CD4-positive, alpha-beta T cell treated with Interleukin-6 at 100 ng/mL for 8 hours (primary cell): ENCODE measurements at places on chromosomes 1 and 21.
A peak's percentile ranks its signal among the peaks of the same experiment; 100 is the strongest.

DNA sequence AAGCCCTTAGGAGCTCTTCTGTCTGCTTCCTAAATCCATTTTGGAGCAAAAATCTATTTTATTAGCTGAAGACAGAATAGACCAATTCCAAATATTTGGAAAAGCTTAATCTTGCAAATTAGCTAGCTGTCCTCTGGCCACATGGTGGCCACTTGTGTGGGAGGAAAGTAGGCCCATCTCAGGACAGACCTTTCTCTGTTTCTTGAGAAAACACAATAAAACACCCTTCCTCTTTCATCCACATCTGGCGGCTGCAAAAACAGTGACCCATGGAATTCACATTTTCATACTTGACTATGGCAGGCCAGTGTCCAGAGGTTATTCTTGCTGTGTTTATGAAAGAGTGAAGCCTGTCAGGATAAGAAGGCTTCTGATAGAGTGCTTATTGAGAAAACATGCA is 275.6 kb downstream of the PLPP3 start:
- no peak for DNase-seq

DNA sequence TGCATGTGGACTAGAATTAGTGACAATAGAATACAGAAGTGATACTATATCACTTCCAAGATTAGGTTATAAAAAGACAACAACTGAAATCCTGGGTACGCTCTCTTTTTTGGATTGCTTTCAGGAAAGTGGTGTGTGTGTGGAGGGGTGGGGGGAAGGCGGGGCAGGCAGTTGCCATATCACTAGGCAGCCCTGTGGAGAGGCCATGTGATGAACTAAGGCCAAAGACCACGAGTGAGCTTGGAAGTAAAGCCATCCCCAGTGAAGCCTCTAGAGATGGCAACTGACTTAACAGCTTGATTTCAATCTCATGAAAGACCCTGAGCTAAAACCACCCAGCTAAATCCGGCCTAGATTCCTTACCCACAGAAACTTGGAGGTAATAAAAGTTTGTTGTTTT is 6.2 kb upstream of the ASPM start:
- DNase-seq, result no peak

GRCh38 chr1:106897976-106898375 is 158.5 kb upstream of the PRMT6 start:
- no peak for DNase-seq

GRCh38 chr1:5764959-5765358 is 227.3 kb downstream of the NPHP4 start:
- DNase-seq, result no peak

DNA sequence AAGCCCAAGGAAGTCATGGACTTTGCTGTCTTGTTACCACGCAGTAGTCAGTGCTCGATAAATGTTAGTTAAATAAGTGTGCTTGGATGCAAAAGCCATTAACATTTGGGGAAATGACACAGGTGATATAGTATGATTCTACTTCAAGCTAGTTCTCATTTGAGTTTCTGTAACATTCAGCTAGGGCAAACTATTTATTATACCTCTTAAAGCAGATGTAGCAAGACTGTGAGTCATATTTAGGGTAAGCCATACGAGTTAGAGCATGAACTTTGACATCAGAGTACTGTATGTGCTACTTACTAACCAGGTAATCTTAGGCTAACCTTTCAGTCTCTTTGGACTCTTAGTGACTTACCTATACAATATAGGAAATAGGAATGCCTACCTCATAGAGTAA is 21.0 kb downstream of the CLCA4 start:
- DNase-seq, result no peak

GRCh38 chr1:173406783-173407230 is 70.3 kb upstream of the PRDX6 start:
- no peak for DNase-seq

- DNase-seq, result no peak
Measured at GRCh38 chr1:204065986-204066300, 7.0 kb upstream of the SOX13 start.

- DNase-seq, result peak; percentile 18
Measured at GRCh38 chr1:3907031-3907534, 7.0 kb upstream of the C1orf174 start.

GRCh38 chr1:35810096-35810881 is 2.5 kb downstream of the AGO4 start:
- DNase-seq, result no peak

GRCh38 chr1:104488296-104489015 is 738.8 kb downstream of the AMY1C start:
- no peak for DNase-seq

- DNase-seq, result no peak
Measured at GRCh38 chr1:94004924-94005323, 95.7 kb upstream of the GCLM start.

GRCh38 chr1:9292361-9293240 is at the start of gene SPSB1:
Gene SPSB1 (plus strand): TSS chr1:9292894. CDS start chr1:9355892, 62,998 bp downstream.
- DNase-seq, result peak; percentile 74

- DNase-seq, result no peak
Measured at GRCh38 chr1:31592132-31592531, 15.8 kb downstream of the TINAGL1 start.

DNA sequence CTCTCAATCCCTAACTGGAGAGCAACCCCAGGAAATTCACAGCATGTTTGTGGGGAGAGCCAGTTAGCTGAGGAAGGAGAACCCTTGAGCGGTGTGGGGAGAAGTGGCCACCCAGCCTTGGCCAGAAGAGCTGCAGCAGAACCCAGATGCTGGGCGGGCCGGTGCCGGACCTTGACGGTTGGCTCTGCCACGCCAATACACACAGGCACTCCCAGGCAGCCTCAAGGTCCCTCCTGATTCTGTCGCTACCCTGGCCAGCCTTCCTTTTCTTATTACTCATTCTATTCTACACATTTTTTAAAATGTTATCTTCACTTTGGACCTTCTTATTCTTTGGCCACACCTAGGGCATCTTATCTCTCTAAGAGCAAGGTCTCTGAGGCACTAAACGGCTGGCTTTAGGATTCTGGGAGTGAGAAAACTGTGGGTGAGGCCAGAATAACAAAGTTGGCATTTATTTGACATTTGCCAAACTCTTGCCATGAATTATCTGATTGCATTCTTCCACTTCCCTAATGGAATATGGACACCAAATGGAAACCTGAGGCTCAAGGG is 50.4 kb upstream of the GPR37L1 start:
- DNase-seq, result no peak

- no peak for DNase-seq
Measured at GRCh38 chr1:212513586-212513985, 80.9 kb downstream of the NENF start.

GRCh38 chr1:118317842-118318614 is 133.0 kb upstream of the SPAG17 start:
- DNase-seq, result no peak

DNA sequence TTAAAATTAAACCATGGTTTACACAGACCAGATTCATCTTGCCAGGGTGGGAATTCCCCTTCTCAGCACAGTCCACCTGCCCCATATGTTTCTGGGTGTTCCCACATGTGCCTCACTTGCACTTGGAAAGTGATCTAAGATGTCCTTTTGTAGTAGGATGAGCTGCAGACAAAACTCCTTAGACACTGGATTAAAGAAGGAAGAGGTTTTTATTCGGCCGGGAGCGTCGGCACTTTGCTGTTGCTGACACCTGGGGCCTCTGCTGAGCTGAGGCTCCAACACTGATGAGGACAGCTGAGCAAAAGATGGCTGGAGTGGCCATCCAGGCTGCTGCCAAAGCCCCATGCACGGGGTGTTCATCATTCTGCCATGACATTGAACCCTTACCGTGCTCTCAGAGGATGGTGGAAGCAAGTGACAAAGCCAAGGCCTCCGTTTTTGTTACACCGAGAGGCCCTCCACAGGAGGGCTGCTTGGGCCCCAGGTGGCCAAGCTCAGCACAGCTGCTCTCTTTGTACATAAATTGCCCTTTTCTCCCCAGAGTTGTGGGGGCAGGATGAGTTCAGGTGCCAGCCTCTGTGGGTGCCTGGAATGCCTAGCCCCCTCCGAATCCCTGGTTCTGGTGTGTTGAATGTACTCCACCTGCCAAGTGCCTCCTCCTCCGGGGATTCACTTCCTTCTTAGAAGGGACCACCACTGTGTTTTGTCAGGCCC is 7.3 kb upstream of the ACOT11 start:
- DNase-seq, result no peak

DNA sequence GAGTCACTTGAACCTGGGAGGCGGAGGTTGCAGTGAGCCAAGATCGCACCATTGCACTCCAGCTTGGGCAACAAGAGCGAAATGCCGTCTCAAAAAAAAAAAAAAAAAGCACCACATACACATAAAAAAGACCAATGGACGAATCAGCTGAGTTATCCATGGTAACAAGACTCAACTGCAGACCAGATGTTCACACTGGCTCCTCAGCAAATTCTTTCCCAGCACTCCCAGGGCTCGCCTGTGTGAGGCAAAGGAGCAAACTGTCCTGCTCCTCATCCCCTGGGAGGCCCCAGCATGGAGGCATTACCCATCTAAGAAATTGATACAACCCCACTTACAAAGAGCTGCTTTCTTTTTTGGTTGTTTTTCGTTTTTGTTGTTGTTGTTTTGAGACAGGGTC is 3.1 kb downstream of the TMEM234 start:
- DNase-seq, result no peak

GRCh38 chr1:202760589-202760988 is 47.6 kb downstream of the KDM5B start:
- no peak for DNase-seq

DNA sequence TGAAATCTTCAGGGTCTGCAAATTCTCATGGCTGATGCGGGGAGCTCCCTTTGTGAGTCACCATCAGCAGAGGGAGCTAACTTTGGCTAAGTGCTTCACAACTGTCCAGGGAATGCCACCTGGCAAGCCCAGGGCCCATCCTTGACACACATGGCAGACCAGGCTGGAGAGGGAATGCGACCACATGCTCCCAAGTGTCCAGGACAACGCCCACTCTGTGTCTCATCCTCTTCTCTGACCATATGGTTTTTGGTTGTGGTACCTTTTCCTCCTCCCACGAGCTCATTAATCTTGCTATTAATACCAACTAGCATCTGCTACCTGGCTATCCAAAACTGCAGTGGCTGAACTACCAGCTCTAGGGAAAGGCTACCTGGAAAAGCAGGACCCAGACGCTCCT is 37.1 kb upstream of the CLSTN1 start:
- DNase-seq, result no peak

DNA sequence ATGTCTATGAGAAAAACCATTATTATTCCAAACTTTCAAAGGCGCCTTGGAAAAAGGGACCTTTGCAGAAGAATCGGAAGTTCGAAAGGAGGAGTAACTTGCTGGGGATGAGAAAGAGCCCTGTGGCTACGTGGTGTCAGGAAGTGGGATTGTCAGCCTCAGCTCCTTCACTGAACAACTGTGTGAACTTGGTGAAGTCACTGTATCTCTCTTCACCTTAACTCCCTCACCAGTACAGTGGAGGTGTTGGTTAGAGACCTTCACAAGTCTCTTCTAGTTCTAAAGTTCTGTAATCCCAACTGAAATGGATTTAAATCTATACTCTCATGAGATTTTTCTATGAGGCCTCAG is 285.6 kb downstream of the CACNA1E start:
- DNase-seq, result no peak

DNA sequence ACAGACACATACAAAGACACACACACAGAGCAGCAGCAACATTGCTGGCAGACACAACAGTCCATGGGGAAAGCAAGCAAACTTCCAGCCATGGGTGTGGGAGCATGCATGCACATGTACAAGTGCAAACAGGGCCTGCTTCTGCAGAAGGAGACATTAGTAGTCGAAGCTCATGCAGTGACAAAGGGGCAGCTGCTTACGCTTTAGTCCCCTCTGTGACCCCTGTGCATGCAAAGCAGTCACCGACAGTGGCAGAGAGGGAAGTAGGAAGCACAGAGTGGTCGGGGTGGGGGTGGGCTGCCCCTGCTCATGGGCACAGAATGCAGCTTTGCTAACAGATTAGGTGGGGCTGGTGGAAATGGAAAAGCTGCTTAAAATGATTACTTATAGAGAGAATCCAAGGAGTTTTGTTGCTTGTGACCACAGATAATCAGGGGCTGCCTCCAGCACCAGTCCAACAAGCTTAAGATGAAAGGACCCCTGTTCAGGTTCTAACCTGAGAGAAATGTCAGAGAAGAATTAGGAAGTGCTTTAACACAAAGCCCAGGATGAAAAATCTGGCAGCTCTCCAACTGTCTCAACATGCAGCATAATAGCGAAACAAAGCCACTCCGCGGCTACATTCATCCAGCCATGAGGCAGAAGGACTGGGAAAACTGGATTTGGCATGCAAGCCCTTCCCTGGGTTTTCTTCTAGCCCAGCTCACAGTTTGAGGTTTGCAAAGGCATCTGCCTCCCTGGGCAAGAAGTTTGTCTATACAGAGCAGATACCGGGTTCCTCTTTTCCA is 378.9 kb downstream of the KCNH1 start:
- DNase-seq, result no peak

DNA sequence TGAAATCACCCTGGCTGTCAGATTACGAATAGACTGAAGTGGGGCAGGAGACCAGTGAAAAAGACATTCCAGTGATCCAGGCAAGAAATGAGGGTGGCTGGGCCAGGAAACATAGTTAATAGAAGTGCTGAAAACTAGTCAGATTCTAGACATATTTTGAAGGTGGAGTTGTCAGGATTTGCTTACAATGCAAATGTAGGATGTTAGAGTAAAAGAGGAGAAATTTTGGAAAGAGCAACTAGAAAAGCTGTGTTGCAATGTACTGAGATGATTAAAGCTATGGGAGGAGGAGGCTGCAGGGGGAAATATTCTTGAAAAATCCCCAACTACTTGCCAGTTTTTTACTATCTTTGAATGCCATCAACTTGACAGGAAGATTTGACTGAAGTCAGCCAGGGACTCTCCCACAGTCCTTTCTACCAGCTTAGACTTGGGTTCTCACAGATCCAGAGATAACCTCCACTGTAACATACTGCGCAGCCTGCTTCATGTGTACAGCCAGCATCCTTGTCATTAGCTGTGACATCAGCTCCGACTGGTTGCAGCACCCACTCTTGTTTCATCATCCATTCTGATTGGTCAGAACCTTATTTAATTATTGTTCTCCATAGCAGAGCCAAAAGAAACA is 109.7 kb downstream of the TSEN15 start:
- DNase-seq, result no peak

- DNase-seq, result no peak
Measured at GRCh38 chr1:166039436-166040201, 127.2 kb downstream of the FAM78B start.

GRCh38 chr1:183685112-183685713 is 32.1 kb upstream of the APOBEC4 start:
- peak; percentile 59 for DNase-seq

DNA sequence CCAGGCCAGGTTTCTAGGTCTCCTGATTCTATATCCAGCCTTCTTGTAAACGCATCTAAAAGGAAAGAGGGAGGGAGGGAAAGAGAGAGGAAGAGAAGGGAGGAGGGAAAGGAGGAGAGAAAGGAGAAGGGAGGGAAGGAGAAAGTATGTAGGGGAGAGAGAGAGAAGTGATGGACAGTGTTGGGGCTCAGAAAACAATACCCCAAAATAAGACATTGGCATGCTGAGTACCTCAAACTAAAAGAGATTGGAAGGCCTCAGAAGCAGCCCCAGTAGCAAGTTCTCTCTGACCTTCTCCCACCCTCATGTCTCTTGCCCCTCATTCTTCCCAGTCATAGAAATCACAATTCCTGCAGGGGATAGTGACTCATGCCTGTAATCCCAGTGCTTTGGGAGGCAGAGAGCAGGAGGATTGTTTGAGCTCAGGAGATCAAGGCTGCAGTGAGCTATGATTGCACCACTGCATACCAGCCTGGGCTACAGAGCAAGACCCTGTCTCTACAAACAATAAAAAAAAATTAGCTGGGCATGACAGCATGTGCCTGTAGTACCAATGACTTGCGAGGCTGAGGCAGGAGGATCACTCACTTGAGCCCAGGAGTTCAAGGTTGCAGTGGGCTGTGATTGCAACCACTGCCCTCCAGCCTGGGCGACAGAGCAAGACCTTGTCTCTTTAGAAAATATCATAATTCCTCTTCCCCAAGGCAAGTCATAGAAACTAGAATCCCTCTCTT is 51.2 kb downstream of the DNTTIP2 start:
- no peak for DNase-seq
